ENCODE measurements at places on chromosomes 1 and 21.

DNA sequence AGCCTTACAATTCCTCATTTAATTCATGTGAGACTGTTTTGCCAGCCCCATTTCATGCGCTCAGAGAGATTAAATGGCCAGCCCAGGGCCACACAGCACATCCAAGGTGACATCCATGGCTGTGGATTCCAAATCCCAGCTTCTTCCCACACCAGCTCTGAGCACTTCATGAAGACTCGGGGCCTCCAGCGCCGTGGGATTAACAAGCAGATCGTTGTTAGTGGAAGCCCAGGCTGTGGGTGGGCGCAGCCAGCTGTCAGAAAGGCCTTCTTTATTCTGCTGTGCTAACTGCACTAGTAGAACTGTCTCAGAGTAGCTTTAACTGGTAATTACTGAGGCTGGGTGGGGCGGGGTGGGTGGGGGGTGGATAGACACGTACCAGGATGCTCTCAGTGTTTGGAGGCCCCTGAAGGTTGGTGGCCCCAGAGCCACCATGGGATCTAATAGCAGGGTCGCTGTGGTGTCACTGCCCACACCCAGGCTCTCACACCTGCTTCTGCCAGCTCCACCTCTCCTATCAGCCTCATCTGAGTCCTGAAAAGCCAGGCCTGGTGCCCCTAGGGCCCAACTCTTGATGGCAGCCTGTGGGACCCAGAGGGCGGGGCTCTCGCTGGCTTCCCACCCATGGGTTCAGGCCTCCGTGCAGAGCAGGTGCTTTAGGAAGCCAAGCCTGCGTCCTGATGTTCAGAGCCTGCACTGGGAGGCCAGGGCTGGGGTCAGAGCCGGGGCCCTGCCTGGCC lies 3.4 kb downstream of the BMP8A start:
- no peak for DNase-seq

- DNase-seq: no peak
Measured at GRCh38 chr21:42554251-42554961, 40.8 kb downstream of the SLC37A1 start.

GRCh38 chr1:35507947-35508346 lies 49.3 kb downstream of the KIAA0319L start:
- DNase-seq: no peak

DNA sequence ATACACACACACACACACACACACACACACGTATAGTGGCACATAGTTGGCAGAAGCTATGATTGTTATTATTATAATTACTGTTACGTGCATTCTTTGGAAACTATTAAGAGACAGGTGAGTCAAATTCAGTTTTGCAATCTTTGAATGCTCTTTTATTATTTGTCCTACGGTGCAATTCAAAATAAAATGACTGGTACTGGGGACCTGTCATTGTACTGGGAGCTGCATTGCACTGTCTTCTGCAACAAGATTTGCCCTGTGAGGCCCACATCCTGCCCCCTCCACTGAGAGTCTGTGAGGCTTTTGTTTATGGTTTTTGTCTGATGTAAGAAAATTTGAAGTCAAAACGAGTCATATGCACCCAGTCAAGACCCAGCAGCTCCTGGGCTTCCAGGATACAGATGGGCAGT lies 1.9 kb downstream of the LY9 start:
- peak; percentile 51 for DNase-seq

DNA sequence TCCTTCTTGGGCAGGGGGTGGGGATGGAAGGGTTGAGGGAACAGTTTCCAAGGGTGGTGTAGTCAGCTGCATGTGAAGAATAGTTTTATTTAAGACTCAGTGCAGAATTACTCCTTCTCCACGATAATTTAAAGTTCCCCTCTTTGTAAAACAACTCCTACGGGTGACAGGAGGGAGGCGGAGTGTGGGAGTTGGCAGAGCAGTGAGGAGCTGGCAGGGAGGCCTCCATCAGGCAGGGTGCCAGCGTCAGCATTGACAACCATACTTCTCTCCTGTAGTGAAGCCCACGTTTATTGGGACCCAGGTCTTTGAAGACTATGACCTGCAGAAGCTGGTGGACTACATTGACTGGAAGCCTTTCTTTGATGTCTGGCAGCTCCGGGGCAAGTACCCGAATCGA lies 93.8 kb downstream of the MTR start:
- DNase-seq: no peak

DNA sequence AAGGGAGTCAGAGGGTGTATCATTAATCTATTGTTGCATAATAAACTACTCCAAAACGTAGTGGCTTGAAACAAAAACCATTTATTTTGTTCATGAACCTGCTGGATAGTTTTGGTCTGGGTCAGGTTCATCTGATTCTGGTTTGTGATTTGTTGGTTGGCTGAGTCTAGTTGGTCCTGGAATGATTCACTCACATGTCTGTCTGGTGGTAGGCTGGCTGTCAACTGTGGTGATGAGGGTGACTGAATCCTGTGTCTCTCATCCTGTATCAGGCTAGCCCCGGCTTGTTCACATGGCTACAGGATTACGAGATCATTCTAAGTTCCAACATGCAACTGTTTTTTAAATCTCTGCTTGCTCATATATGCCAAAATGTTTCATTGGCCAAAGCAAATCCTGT lies 22.5 kb upstream of the SIKE1 start:
- no peak for DNase-seq

- no peak for DNase-seq
Measured at GRCh38 chr1:23216771-23217420, 406 bp downstream of the HTR1D start.

GRCh38 chr1:87318056-87318650 lies 10.5 kb upstream of the LMO4 start:
- DNase-seq: no peak

DNA sequence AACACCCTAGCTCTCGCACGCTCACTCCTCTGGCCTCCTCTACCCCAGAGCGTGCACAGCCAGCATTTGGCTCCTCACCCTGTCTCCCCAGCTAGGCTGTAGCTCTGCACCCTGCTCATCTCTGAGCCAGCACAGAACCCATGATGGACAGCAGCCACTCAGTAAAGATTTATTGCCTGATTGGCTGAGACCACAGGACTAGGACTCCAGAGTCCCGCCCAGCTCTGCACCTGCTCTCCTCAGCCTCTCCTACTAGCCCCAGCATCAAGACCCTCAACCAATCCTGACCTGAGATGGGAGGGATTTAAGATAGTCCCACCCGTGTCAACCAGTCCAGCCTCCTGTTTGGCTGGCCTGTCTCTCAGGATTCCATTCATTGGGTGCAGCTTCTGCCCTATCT lies 9.3 kb downstream of the C1QB start:
- no peak for DNase-seq

- no peak for DNase-seq
Measured at GRCh38 chr21:45498646-45499000, 43.6 kb downstream of the SLC19A1 start.

DNA sequence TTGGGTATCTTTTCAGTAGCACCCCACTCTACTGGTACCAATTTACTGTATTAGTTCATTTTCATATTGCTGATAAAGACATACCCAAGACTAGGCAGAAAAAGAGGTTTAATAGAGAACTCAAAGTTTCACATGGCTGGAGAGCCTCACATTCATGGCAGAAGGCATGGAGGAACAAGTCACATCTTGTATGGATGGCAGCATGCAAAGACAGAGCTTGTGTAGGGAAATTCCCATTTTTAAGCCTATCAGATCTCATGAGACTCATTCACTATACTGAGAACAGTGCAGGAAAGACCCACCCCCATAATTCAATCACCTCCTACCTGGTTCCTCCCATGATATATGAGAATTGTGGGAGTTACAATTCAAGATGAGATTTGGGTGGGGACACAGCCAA lies 878.6 kb upstream of the ADGRL4 start:
- DNase-seq: no peak

GRCh38 chr21:28771790-28772501 lies 220.7 kb downstream of the LTN1 start:
- no peak for DNase-seq

DNA sequence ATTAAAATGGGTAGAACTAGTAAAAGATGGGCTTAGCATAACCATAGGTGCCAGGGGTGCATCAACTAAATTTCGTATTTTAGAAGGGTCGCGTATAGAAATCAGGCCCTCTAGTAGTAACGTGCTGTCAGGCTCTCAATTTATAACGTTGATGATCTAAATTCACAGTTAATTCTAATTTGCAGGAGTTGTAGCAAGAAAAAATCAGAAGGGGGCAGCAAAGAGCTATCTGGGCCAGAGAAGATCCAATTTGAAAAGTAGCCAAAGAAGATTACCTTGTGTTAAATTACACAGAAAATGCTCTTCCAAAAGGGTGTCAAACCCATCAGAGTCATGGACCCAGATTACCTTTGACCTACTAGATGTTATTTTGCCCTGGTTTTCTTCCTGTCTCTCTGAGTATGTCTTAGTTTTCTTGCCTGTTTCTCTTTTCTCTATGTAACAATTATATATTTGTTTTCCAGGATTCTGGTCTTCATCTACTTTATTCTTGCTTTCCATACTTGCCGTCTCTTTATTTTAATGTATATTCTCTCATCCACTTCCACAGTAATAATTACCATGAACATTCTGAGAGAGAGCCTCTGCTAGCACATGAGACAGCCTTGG lies 1030.9 kb downstream of the AMY1C start:
- no peak for DNase-seq

GRCh38 chr1:67339623-67340343 lies 32.1 kb downstream of the IL12RB2 start:
- no peak for DNase-seq

- no peak for DNase-seq
Measured at GRCh38 chr1:1984560-1985070, 19.0 kb downstream of the CFAP74 start.

GRCh38 chr1:187433598-187433997 lies 604.8 kb downstream of the PLA2G4A start:
- DNase-seq: no peak

DNA sequence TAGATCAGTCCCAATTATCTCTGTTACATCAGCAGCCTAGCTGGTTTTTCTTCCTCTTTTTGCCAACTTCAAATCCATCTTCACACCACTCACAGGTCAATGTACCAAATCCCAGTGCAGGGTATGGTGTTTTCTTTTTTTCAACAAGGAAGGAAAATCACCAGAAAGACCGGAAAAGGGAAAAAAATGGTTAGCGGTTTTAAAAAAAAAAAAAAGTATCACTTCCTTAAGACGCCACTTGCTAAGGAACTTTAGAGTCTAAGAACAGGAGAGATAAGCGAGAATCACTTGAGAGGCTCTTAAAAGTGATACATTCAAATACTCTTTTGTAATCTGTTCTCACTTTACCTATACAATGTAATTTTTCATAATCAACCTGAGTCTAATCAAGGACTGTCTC lies 3.1 kb upstream of the OR10J1 start:
- no peak for DNase-seq

GRCh38 chr1:91885213-91885715 lies 687 bp downstream of the TGFBR3 start:
- peak; percentile 18 for DNase-seq

- peak; percentile 20 for DNase-seq
Measured at GRCh38 chr1:1116701-1117468, 996 bp upstream of the C1orf159 start.

GRCh38 chr1:39387452-39387851 lies 104.0 kb upstream of the BMP8A start:
- no peak for DNase-seq

DNA sequence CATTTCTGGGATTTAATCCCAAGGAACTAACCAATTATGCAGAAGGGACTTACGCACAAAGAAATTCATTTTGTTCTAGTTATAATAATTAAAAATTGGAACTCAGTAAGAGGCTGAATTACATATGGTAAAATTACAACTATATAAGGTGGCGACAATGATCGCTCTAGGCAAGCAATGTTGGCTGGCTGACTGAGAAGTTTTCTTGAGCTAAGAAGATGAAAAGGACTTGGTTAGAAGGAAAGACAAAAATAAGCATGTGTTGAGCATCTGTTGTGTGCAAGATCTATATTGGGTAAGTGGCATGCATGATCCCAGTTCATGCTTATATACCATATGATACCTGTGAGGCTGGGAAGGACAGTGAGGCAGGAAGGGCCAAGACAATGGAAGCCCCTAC lies 80.8 kb downstream of the FCRL5 start:
- no peak for DNase-seq

- DNase-seq: no peak
Measured at GRCh38 chr1:233625510-233625981, 11.6 kb downstream of the KCNK1 start.

DNA sequence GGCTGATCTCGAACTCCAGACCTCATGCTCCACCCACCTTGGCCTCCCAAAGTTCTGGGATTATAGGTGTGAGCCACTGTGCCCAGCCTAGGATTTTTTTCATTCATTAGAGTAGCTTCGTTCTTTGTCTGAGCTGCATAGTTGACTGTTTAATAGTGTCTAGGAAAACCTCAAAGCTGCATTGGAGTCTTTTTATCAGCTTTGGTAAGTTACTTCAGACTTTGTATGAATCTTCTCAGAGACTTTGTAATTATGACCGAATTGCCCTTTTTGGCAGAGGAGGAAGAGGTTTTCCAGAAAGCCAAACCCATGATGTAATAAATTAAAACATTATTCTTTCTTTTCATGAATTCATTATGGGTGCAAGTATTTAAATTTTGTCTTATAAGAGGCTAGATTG lies 5.1 kb downstream of the DNAJB4 start:
- DNase-seq: no peak

- DNase-seq: no peak
Measured at GRCh38 chr1:66624412-66625060, 90.6 kb downstream of the SGIP1 start.

GRCh38 chr1:25818569-25818968 lies 1.2 kb upstream of the MTFR1L start:
- DNase-seq: no peak

- DNase-seq: no peak
Measured at GRCh38 chr1:201090541-201090940, 21.7 kb downstream of the CACNA1S start.

- DNase-seq: no peak
Measured at GRCh38 chr1:230285351-230285750, 140.8 kb downstream of the PGBD5 start.

DNA sequence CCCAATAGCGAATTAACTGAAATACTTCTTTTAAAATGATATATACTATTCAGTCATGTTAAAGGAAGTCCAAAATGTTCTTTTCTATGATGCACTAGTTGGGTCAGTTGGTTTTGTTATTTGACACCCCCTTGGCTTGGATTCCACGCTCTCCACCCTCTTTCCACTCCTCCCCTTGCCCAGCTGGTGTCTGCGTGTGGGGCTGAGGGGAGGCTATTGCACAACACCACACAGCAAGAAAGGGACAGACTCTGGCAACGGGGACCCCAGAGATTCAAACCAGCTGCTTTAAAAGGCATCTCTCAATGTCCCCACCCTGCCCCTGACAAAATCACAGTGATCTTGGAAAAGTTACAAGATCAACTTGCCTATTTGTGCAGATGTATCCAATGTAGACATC lies 394.3 kb downstream of the TGFB2 start:
- no peak for DNase-seq

DNA sequence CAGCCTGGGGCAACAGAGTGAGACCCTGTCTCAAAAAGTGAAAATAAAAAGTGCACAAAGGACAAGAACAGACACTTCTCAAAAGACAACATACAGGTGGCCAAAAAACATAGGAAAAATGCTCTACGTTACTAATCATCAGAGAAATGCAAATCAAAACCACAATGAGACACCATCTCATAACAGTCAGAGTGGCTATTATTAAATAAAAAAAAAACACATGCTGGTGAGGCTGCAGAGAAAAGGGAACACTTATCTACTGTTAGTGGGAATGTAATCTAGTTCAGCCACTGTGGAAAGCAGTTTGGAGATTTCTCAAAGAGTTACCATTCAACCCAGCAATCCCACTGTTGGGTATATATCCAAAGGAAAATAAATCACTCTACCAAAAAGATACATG lies 173.2 kb downstream of the SMYD3 start:
- DNase-seq: no peak
